ENCODE measurements at places on chromosomes 2 and 18.

- DNase-seq = no peak
Measured at GRCh38 chr2:50720697-50721315, 311.1 kb downstream of the NRXN1 start.

DNA sequence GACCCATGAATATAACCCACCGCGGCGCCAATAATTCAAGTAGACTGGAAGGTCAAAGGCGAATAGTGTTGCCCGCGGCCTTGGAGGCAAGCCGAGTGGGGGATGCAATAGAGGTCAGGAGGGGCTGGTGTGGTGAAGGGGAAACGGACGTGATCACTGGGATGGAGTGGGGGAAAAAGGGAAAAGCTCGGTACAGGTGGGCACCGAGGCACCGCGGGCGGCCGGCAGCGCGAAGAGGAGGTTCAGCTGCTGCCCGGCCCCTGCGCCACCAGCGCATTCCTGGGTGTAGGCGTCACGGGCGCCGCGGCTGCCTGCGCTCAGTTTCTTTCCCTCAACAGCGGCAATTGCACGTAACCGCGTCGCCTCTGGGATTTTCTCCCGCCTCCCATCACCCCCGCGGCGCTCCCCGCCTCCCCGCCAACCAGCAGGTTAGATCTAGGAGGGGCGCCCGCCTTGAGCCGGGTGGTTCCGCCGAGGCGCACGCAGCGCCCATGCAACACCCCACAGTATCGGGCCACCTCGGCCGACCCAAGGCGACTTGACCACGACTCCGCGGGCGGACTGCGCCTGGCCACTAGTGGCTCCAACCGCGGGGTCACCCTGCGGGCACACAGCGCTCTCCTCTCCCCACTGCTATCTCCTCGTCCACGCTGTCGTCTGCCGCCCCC lies 1.5 kb downstream of the RND3 start:
- no peak for DNase-seq

GRCh38 chr2:182667315-182667695 lies 48.8 kb upstream of the DNAJC10 start:
- DNase-seq = no peak

DNA sequence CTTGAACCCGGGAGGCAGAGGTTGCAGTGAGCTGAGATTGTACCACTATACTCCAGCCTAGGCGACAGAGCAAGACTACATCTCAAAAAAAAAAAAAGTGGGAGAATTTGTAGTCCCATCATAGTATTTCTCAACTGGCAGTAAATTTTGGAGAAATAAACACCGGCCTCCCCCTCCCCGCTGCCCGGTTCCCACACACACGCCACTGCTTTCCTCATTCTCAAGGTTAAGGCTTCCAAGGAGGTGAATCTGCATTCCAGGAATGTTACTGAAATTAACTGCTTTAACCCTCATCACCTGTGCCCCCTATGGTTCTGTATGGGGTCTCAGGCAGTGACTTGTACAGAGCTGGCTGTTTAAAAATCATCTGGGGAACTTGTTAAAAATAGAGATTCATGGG lies 49.9 kb downstream of the MRPL35 start:
- no peak for DNase-seq

DNA sequence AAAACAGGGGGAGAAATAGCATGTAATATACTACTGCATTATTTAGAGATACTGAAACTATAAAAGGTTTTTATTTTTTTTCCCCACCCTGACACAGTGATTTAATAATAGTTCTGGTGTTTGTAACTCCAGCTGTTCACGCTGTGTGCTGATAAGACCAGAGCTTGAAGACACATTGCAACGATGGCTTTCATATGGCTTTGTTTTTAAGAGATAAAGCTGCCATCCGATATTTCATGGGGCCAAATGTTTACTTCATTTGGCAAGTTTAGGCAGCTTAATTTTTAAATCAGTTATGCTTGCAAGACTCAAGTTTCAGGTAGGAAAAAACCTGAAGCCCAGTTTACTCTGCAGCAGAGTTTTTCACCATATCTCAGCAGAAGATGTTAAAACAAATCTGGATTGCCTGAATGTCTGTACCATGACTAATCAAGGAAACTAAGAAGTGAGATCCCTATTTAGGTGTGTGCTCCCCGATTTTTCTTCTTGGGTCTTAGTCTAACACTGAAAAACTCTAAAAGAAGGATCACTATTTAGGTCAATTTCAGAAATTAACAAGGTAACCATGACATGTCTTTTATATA lies 508.6 kb downstream of the PARD3B start:
- peak; percentile 13 for DNase-seq

DNA sequence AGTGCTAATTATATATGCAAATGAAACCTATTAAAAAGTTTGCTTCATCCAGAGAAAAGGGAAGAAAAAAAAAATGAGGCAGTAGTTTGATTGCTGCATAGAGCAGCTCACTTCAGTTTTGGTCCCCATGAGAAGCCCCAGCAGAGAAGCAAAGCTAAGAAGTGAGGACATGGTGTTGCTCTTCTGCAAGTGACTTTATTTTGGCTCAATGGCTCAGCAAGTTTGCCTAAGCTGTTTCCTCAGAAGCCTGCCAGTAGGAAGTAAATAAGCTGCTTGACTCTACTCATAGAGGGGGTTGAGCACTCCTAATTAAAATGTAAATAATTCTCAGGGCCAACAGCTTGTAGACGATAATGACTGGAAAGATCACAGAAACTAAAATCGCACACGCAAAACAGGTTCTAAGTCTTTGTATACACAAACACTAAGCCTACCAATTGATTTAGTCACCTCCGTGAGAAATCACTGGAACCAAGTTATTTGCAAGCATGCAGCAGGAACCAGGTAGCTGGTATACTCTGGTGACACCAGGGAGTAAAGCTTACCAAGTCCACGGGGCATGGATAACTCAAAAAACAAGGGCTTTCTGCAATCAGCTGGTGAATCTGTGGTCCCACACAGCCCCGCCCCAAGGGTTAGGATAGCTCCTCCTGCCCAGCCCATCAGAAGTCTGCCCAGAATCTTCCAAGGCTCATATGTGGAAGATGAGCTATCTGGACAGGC lies 39.7 kb upstream of the NABP1 start:
- no peak for DNase-seq

DNA sequence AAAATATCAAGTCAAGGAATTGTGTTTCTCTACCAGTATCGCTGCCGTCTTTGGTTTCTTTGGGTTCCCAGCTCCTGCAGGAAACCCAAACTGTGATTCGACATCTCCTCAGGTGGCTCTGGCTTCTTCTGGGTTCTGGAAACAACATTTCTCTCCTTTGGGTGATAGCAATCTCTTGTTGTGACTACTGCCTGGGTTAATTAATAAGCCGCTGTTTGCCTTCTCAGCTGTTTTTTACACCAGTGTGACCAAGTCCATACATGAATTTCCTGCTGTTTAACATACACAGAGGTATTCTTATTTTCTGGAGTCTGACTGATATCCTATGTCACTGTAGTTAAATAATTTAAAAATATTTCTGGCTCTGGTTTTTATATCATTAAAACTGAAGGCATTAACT lies 112.5 kb upstream of the DCC start:
- no peak for DNase-seq

DNA sequence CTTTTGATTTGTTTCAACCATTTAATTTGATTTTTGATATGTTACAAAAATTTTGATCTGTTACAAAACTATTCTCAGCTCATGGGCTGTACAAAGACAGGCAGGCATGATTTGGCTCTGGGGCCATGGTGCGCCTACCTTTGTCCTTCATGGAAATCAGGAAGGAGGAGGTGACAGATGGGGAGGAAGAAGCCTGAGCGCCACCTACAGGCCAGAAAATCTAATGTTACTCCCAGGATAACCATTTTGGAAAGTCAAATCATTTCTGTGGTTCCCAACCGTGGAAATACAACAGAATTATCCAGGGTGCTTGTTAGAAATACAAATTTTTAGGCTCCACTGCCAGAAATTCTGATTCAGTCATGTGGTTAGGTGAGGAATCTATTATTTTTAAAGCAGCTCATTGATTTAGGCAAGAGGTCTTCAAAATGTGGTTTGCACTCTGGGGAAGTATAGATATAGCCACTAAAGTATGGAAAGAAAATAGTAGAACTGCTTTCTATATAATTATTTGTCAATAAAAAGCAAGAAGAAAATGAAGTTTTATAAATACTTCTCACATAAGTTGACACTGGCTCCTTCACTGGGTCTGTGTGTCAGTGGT lies 93.9 kb downstream of the EVA1A start:
- no peak for DNase-seq

GRCh38 chr2:14428056-14428455 lies 204.5 kb upstream of the LRATD1 start:
- DNase-seq = peak; percentile 41

GRCh38 chr2:28616396-28616999 lies 120.6 kb downstream of the PLB1 start:
- DNase-seq = no peak

- DNase-seq = no peak
Measured at GRCh38 chr2:216302981-216303676, 69.2 kb downstream of the MARCHF4 start.

DNA sequence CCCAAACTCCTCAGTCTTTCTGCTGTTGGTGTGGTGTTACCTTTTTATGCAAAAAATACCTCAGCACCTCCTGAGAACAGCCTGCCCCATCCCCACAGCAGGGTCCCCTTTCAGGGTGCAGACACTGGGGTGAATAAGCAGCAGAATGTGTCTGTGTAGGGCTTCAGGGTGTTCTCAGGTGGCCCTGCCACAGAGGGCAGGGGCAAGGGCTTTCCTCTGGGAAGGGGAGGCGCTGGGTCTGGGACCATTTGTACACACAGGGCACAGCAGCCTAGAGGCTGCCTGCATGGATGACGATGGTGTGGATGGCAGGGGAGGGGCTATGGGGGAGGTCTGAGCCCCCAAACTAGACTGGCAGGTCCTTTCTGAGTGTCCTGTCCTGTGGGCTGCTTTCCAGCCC lies 2.6 kb downstream of the HAAO start:
- no peak for DNase-seq

- no peak for DNase-seq
Measured at GRCh38 chr2:81984969-81985637, 1680.6 kb upstream of the LRRTM1 start.

GRCh38 chr2:156622491-156622890 lies 186.3 kb downstream of the GPD2 start:
- DNase-seq = no peak

DNA sequence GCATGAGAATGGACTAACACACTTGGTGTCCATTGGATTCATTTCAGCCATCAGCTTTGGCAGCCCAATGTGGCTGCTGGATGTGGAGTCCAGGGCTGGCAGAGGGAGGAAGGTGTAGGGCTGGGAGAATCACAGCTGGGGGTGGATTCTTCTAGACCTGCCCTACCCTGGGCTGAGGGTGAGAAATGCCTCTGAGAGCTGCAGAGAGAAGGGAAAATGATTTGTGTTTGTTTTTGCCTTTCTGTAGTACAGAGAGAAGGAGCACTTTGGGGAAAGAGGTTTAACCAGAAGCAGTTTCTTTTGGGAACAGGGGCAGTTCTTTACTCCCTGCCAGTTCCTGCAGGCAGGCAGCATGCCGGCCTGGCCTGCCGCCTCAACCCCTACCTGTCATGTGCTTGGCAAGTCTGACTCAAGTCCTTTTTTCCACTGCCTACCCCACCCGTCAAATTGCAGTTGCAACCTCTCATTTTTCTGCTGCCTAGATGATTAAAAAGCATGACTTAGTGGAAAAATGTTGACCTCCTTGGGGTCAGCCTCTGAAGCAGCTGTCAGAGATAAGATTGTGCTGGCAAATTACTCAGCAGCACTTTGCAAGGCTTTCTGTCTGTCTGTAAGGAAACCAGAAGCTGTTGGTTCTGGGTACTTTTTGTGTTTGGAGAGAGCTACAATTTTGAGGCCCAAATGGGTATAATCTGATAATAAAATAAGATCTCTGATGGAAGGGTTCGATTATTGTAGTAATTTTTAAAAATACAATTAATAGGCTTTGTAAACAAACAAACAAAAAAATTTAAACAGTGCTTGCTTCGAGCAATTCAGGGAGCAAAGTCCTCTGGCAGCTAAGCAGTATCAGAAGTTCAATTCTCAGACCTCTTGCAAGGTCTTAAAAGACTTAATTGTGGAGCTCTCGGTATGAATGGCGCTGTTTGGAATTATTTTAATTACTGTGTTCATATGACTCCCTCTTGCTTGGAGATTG lies 21.7 kb downstream of the LBH start:
- peak; percentile 75 for DNase-seq

DNA sequence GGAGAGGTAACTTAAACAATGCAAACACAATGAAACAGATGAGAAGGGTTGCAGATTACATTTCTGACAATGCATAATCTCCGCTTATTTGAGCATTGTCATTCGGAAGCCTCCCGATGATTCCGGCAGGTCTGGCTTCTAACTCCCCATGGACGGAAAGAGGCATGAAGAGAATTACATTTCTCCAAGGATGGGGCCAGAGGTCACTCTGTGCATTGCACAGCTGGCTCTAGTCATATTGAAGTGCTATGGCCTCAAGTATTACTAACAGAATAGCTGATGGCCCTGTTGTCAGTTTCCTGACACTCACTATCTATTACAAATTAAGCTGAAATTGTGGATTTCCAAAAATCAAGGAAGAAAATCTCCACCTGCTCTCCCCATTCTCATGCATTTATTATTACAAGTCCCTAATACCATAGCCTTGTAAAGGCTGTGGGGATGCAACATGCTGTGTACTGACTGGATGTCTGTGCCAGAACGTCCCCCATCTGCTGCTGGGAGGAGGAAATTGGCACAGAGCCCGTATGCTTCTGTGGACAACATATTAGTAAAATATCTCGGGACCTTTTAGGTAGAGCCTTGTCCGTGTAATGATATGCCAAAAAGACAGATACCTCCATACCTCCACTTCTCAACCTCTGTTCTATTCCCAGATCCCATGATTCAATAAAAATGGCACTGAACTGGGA lies 168.1 kb downstream of the SETBP1 start:
- no peak for DNase-seq

DNA sequence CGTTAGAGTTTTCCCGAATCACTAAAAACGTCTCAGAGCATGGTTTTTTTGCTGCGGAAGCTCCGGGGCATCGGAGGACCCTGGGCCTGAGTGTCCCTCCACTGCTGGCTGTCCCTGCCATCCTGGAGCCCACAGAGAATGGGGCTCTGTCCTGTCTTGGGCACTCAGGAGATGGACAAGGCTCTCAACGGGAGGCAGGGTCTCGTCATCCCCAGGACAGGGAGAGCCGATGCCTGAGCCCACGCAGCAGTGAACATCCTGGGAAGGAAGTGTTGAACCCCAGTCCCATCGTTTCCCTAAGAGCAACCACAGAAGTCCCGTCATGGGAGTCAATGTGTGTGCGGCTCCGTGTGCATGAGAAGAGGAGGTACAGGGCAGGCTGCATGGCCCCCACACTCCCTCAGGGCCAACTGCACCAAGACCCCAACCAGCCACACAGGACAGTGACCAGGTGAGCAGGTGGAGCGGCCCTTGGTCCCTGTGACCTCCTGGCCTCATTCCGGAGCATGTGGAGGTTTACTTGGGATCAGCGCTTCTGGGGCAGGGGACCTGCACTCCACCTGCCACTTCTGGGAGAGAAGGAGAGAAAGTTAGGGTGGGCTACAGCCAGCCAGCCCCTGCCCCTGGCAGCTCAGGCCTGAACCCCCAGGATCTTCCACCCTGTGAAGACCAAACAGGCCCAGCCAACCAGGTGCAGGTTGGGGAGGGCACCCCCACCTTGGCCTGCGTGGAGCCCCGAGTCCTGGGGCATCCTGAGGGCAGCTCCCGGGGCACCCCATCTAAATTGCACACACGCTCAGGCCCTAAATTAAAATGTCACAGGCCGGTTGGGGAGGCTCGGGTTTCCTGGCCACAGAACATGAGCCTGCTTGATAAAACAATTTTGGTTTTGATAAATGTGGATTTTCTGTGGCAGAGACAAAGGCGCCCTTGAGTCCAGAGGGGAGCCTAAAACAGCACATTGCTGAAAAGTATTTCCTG lies 3.1 kb upstream of the SNED1 start:
- DNase-seq = no peak

- DNase-seq = no peak
Measured at GRCh38 chr2:39401319-39401718, 35.8 kb downstream of the MAP4K3 start.

Measured in non-pigmented ciliary epithelial cell (primary cell).